ENCODE measurements at places on chromosomes 7 and 10. TPM values are rescaled to one million over a fixed set of nuclear protein-coding genes. Genes with fewer than 3 reads are reported as not detected.

The DYDC1 gene
- total RNA-seq, result not detected

The PLEKHS1 gene
- total RNA-seq, result under 0.01 TPM

The TMEM26 gene
- not detected for total RNA-seq

The CDNF gene
- total RNA-seq, result 0.24 TPM

The GNG11 gene
- 1.3 TPM for total RNA-seq

The CNTNAP2 gene
- total RNA-seq, result 0.43 TPM

The PKD2L1 gene
- total RNA-seq, result not detected
